H7 (cell line): ENCODE measurements at places on chromosomes 2 and 18.

GRCh38 chr18:9140381-9140780, 3.8 kb downstream of the ANKRD12 start:
- no peak for DNase-seq

DNA sequence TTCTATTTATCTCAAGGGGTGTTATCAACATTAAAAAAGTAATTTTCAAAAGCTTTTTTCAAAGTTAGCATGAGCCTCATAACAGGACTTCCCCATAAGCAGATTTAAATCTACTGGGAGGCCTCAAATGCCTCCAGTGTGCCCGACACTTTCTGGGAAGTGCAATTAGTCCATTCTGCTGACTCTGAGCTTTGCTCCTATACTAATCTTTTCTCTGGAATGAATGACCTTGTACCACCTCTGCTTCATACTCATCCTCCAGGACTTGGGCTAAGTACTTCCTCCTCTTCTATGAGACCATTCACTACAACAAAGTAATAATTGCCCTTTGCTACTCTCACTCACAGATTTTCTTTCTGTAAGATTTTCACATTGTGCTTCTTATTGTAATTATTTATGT, 111.1 kb downstream of the RIT2 start:
- DNase-seq, result no peak

DNA sequence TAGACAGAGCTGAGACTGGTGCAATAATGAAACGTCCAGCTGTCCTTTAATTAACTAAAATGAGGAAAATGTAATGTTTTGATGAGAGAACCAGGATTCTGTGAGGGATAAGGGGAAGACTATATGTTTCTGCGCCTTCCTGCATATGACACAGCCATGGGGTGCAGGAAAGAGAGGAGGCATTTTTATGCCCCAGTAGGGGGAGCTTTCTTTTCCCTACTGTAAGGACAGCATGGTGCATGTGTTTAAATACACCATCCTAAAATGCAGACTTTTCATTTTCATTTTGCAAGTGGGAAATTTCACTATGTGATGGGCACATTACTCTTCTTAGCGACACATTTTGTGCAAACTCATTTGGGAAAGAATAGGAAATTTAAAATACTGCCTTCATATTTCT, 446.1 kb downstream of the ARHGAP15 start:
- DNase-seq, result peak; percentile 11

GRCh38 chr18:76707534-76707933, 114.8 kb upstream of the ZNF236 start:
- DNase-seq, result no peak

DNA sequence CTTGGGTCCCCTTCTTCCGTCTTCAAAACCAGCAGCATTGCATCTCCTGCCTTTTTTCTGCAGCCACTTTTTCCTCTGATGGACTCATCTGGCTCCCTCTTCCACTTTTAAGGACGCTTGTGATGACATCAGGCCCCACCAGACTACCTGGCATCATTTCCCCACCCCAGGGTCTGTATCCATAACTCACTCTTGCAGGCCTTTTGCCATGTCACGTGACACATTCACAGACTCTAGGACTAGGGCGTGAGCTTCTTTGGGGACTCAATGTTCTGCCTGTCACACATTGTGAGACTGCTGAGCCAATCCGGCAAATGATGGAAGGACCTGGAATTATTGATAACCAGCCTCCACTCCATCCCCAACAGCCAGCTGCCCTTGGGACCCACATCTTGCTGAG, 23.6 kb downstream of the NPPC start:
- no peak for DNase-seq

GRCh38 chr18:5900262-5900661, 4.9 kb upstream of the TMEM200C start:
- no peak for DNase-seq

DNA sequence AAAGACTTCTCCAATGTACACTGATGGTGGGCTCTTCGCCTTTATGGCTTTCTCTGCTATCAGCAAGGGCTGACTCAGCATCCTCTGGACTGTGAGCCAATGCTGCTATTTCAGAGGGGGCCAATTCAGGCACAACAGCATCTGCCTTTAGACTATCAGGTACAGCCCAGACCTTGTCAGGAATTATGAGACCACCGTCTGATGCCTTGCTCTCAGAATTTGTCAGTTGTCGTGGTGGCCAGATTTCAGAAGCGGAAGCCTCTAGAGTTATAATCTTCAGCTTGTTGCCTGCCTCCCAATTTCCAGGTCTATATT, 92.7 kb downstream of the ALPK2 start:
- no peak for DNase-seq
